ENCODE measurements at places on chromosomes 2 and 18. TPM values are rescaled to one million over a fixed set of nuclear protein-coding genes. Genes with fewer than 3 reads are reported as not detected.

DNA sequence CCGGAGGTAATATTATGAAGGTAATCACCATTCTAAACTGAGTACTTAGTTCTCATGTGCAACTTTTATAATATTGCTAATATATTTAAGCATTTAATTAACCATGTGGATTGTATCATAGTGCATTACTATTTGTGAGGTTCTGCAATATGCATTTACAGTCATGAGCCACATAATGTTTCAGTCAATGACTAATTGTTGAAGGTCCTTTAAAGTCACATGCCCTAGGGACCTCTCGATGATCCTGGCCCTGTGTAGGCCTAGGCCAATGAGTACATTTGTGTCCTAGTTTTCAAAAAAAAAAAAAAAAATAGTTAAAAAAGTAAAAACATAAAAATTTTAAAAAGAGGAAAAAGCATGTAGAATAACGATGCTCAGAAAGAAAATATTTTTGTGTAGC, 298.0 kb downstream of the DSEL start:
- no peaks in the 10 kb centered on the region for H3K36me3 ChIP-seq
- peak; percentile 35 for DNase-seq
- H3K4me1 ChIP-seq: peaks cover 25% of the 10 kb centered on the region
- H3K27me3 ChIP-seq: no peaks in the 10 kb centered on the region

GRCh38 chr2:38700881-38701458, 35.1 kb downstream of the GALM start:
- no peaks in the 10 kb centered on the region for H3K27me3 ChIP-seq
- DNase-seq: no peak
- H3K36me3 ChIP-seq: no peaks in the 10 kb centered on the region
- no peak overlapping the region for H3K27ac ChIP-seq
- H3K4me1 ChIP-seq: peaks cover 24% of the 10 kb centered on the region
- no peak overlapping the region for H3K4me3 ChIP-seq

GRCh38 chr2:71830497-71831192, 317.0 kb downstream of the CYP26B1 start:
- H3K27ac ChIP-seq: peak overlapping the region; percentile 92
- H3K4me1 ChIP-seq: peaks cover 50% of the 10 kb centered on the region
- no peaks in the 10 kb centered on the region for H3K27me3 ChIP-seq

DNA sequence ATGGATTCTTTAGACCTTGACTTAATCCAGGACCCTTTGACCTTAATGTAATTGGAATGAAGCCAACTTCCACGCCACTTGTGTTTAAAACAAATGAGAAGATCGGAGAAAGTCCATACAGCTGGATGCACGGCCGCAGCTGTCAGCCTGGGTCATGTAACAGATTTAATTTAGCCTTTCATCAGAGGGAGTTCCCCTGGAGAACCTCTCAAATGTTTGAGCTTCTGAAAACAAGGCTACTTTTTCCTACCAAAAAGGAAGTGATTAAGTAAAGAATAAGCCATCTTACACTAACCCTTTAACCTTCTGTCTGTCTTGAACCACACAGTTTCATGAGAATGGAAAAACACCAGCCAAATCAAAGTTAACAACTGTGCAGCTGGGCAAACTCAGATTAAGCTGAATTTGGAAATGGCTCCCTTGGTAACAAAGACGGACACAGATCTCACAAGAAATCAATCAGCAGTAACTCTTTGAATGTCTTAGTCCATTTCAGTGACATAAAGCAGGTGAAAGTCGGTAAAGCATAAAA, 103.6 kb downstream of the DOCK10 start:
- peak; percentile 13 for DNase-seq
- H3K36me3 ChIP-seq: no peaks in the 10 kb centered on the region
- H3K27me3 ChIP-seq: no peaks in the 10 kb centered on the region
- H3K4me1 ChIP-seq: peaks cover 20% of the 10 kb centered on the region
- no peak overlapping the region for H3K27ac ChIP-seq

DNA sequence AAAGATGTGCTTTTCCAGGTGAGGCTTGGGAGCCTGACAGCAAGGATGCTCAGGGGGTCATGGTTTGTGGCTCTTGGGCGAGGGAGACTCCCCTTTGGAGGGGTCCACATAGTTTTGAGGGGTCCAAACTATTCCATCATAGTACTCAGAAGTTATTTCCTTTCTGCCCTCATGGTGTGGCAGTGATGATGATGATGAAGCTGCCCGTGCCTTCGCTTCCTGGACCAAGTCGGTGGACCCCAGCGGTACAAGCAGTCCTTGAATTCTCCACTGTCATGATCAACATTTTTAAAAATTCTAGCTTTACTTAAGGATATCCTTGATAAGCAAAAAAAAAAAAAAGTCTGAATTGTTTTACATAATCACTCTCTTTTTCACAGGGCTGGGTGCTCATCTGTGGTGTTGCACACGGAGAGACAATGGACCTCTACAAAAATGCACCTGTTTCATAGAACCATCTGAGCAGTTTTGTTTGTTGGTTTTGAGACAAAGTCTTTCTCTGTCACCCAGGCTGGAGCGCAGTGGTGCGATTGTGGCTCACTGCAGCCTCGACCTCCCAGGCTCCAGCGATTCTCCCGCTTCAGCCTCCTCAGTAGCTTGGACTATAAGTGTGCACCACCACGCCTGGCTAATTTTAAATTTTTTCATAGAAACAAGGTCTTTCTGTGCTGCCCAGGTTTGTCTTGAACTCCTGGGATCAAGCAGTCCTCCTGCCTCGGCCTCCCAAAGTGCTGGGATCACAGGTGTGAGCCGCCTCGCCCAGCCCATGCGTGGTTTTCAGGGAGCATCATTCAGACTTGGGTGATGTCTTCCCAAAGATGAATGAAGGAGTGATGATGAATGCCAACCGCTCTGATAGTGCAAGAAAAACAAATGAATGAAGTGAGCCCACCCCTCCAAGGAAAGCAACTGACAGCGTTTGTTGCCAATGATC, 271.4 kb upstream of the HDAC4 start:
- H3K27ac ChIP-seq: no peak overlapping the region
- H3K4me3 ChIP-seq: no peak overlapping the region
- H3K36me3 ChIP-seq: no peaks in the 10 kb centered on the region
- no peaks in the 10 kb centered on the region for H3K4me1 ChIP-seq

GRCh38 chr2:120709608-120710041, 26.0 kb upstream of the GLI2 start:
- no peaks in the 10 kb centered on the region for H3K27me3 ChIP-seq
- H3K4me3 ChIP-seq: no peak overlapping the region
- no peak overlapping the region for H3K27ac ChIP-seq

DNA sequence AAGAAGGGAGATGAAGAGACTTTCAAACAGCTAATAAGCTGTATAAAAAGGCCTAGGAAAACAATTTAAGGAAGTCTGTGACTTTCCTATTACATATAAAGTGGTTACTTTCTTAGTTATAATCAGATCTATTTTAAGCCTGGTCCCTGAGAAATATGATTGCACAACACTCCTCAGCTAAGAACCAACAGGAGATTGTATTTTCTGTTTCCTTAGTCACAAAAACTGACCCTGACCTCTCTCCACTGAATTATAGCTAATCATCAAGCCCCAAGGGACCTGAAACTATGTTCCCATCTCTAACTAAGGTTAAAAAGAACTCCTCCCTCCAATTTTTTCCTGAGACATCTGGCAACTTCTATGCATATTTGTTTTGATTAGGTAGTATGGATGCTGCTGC, 106.9 kb downstream of the ROCK1 start:
- peak; percentile 96 for DNase-seq
- peaks cover 38% of the 10 kb centered on the region for H3K36me3 ChIP-seq
- peaks cover 30% of the 10 kb centered on the region for H3K4me1 ChIP-seq
- H3K4me3 ChIP-seq: peak overlapping the region; percentile 16
- peak overlapping the region; percentile 91 for H3K27ac ChIP-seq

DNA sequence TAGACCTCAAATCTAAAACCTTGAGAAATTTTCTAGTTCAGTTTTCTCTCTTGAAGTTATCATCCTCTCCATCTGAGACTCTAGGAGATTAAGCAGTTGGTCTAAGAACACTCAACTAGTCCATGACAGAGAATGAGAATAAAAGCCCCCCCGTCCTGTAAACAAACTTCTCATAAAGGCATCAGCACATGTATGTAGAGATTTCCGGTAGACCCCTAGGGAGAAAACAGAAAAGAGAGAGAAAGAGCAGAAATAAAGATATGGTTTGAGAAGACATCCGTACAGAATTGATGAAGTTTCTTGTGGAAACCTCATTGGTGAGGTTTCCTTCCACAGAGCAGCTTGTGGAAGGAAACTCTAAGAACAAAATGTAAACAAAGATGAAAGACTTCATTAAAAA, 3.2 kb upstream of the GPR155 start:
- no peak for DNase-seq
- H3K36me3 ChIP-seq: no peaks in the 10 kb centered on the region
- H3K27ac ChIP-seq: no peak overlapping the region
- H3K27me3 ChIP-seq: no peaks in the 10 kb centered on the region

DNA sequence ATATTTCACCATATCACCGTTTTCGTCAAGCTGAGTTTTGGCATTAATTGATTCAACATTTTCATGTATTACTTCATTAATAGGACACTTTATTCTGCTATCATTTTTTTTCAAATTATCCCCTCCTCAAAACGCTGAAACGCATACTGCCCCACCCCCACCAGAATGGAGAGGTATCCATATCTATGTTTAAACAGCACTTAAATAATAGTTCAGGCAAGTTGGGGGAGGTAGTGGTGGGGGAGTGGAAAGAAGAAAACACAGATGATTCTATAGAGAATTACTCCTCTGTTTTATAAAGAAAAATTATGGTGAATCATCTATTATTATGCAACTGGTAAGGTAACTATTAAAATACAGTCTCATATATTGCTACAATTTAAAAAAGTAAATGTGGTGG, 314.4 kb upstream of the ZEB2 start:
- peak overlapping the region; percentile 74 for H3K27ac ChIP-seq
- no peak overlapping the region for H3K4me3 ChIP-seq
- peaks cover 43% of the 10 kb centered on the region for H3K4me1 ChIP-seq
- no peaks in the 10 kb centered on the region for H3K27me3 ChIP-seq
- peak; percentile 23 for DNase-seq
- H3K36me3 ChIP-seq: no peaks in the 10 kb centered on the region

- no peak overlapping the region for H3K27ac ChIP-seq
- no peak overlapping the region for H3K4me3 ChIP-seq
- no peaks in the 10 kb centered on the region for H3K36me3 ChIP-seq
- H3K4me1 ChIP-seq: peaks cover 6% of the 10 kb centered on the region
- no peaks in the 10 kb centered on the region for H3K27me3 ChIP-seq
These were observed 54.9 kb downstream of the MAPRE2 start for GRCh38 chr18:35095983-35096676.

- no peaks in the 10 kb centered on the region for H3K36me3 ChIP-seq
- peaks cover 12% of the 10 kb centered on the region for H3K4me1 ChIP-seq
- DNase-seq: peak; percentile 41
- no peak overlapping the region for H3K4me3 ChIP-seq
These were observed 272.2 kb upstream of the ID2 start for GRCh38 chr2:8409461-8410260.

- H3K27me3 ChIP-seq: peaks cover 16% of the 10 kb centered on the region
- H3K4me3 ChIP-seq: no peak overlapping the region
- H3K27ac ChIP-seq: no peak overlapping the region
- DNase-seq: no peak
These were observed 8.0 kb downstream of the NGEF start for GRCh38 chr2:233005096-233005495.

GRCh38 chr2:6027066-6027465, 334.9 kb downstream of the SOX11 start:
- H3K27me3 ChIP-seq: no peaks in the 10 kb centered on the region
- DNase-seq: no peak
- no peaks in the 10 kb centered on the region for H3K4me1 ChIP-seq
- H3K36me3 ChIP-seq: no peaks in the 10 kb centered on the region

DNA sequence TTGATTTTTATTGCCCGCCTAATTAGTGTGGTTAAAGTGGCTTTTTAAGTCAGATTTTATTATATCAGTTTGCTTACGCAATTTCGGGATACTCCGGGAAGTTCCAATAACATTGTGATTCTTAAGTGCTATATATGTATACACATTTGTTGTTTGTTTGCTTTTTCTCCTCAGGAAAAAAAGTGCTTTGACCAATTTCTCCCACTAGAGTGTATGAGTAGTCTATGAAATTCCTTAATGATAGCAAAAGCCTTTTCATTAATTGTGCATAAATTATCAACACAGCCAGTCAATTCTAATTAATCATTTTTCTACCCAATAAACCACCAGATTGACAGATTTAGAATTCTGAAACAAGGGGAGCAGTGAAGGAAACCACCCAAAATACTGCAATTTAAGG, 172.2 kb downstream of the DPP10 start:
- no peaks in the 10 kb centered on the region for H3K4me1 ChIP-seq
- DNase-seq: no peak
- no peak overlapping the region for H3K4me3 ChIP-seq
- H3K27ac ChIP-seq: no peak overlapping the region

- no peaks in the 10 kb centered on the region for H3K27me3 ChIP-seq
- H3K27ac ChIP-seq: no peak overlapping the region
- DNase-seq: no peak
- H3K4me1 ChIP-seq: peaks cover 9% of the 10 kb centered on the region
These were observed 279.7 kb upstream of the TRIB2 start for GRCh38 chr2:12436935-12437561.

GRCh38 chr2:120596191-120596811, 139.4 kb upstream of the GLI2 start:
- peak overlapping the region; percentile 88 for H3K27ac ChIP-seq
- peak; percentile 42 for DNase-seq
- H3K27me3 ChIP-seq: no peaks in the 10 kb centered on the region
- no peak overlapping the region for H3K4me3 ChIP-seq
- H3K36me3 ChIP-seq: no peaks in the 10 kb centered on the region
- peaks cover 23% of the 10 kb centered on the region for H3K4me1 ChIP-seq

- H3K36me3 ChIP-seq: no peaks in the 10 kb centered on the region
- no peak for DNase-seq
These were observed 80.3 kb downstream of the CDCA7 start for GRCh38 chr2:173434762-173435569.

DNA sequence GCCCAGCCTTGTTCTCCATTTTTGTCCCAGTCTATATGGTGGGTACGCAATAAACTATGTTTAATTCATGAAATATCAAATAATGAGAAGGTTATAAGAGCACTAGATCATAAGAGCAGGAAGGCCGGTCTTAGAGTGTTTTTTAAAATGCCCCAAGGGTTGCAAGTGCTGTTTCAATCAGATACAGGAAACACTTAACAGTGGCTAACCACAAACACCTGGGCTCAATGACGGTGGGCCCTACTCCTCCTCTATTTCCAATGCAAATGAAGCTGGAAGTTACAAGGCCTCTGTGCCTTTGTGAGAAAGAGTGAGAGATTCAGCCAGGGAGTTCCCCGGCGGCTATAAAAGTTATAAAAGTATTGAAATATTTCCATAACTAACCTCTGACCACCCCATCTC, 18.9 kb upstream of the WDR33 start:
- DNase-seq: no peak
- no peak overlapping the region for H3K27ac ChIP-seq
- H3K27me3 ChIP-seq: no peaks in the 10 kb centered on the region
- H3K36me3 ChIP-seq: no peaks in the 10 kb centered on the region
- no peaks in the 10 kb centered on the region for H3K4me1 ChIP-seq
- no peak overlapping the region for H3K4me3 ChIP-seq

GRCh38 chr2:160157861-160158829, 41.9 kb downstream of the ITGB6 start:
- no peaks in the 10 kb centered on the region for H3K27me3 ChIP-seq
- no peaks in the 10 kb centered on the region for H3K36me3 ChIP-seq
- no peak overlapping the region for H3K4me3 ChIP-seq
- H3K4me1 ChIP-seq: peaks cover 20% of the 10 kb centered on the region
- DNase-seq: peak; percentile 71

QPCT gene
- 37.4 TPM for total RNA-seq

BMP10 gene
- not detected for total RNA-seq

MC2R gene
- not detected for total RNA-seq

SLC4A5 gene
- total RNA-seq: 0.38 TPM

BOLL gene
- total RNA-seq: not detected

LIMS4 gene
- 1.0 TPM for total RNA-seq

Measured in GM23248 (cell line).